ENCODE measurements at places on chromosomes 7 and 10. TPM values are rescaled to one million over a fixed set of nuclear protein-coding genes. Genes with fewer than 3 reads are reported as not detected.

The PDE6C gene
- not detected for total RNA-seq

The DMBT1 gene
- not detected for total RNA-seq

The TMEM213 gene
- total RNA-seq, result not detected

The CFTR gene
- total RNA-seq, result not detected

The NEUROG3 gene
- total RNA-seq, result not detected

The PNLIPRP2 gene
- total RNA-seq, result not detected

The CTTNBP2 gene
- not detected for total RNA-seq

The SUGCT gene
- total RNA-seq, result 2.9 TPM

The SEMA3D gene
- 0.49 TPM for total RNA-seq

The SLC39A12 gene
- not detected for total RNA-seq

The ZNF736 gene
- total RNA-seq, result 1.3 TPM

The RGR gene
- total RNA-seq, result not detected

The CPXM2 gene
- total RNA-seq, result 2.1 TPM

The FANK1 gene
- total RNA-seq, result 2.5 TPM

The DIP2C gene
- total RNA-seq, result 9.1 TPM

The SUFU gene
- total RNA-seq, result 11.2 TPM

The SLC16A9 gene
- 0.65 TPM for total RNA-seq

The PNLIPRP1 gene
- not detected for total RNA-seq

The RNLS gene
- 19.4 TPM for total RNA-seq

The NXPH1 gene
- not detected for total RNA-seq

The HTR5A gene
- total RNA-seq, result not detected

The MYL10 gene
- total RNA-seq, result not detected

The CUX1 gene
- 57.2 TPM for total RNA-seq

The EN2 gene
- not detected for total RNA-seq

The FBXL13 gene
- 0.90 TPM for total RNA-seq

The MLXIPL gene
- total RNA-seq, result 1.5 TPM

The SFRP4 gene
- 5.2 TPM for total RNA-seq

The RPEL1 gene
- under 0.01 TPM for total RNA-seq

The PGAM1 gene
- total RNA-seq, result 844 TPM

The CHST12 gene
- total RNA-seq, result 28.8 TPM

The ATOH7 gene
- total RNA-seq, result not detected

The SLC26A4 gene
- total RNA-seq, result 0.16 TPM

The TRIP6 gene
- total RNA-seq, result 88.0 TPM

The C7orf33 gene
- not detected for total RNA-seq

The GAD2 gene
- not detected for total RNA-seq

The TFEC gene
- not detected for total RNA-seq

The ANKRD30A gene
- not detected for total RNA-seq

The CHRM2 gene
- total RNA-seq, result not detected

The PAPOLB gene
- total RNA-seq, result 0.49 TPM

The MACROH2A2 gene
- total RNA-seq, result 7.6 TPM

The SLC29A3 gene
- 1.3 TPM for total RNA-seq

The TRPV5 gene
- total RNA-seq, result not detected
